ENCODE measurements at places on chromosomes 11 and 22. TPM values are rescaled to one million over a fixed set of nuclear protein-coding genes. Genes with fewer than 3 reads are reported as not detected.

GRCh38 chr11:126782810-126783209, 217.8 kb downstream of the KIRREL3 start:
- DNase-seq = no peak

Gene MIEF1
- 19.1 TPM for total RNA-seq

Gene KCNJ11
- total RNA-seq = 8.9 TPM

DNA sequence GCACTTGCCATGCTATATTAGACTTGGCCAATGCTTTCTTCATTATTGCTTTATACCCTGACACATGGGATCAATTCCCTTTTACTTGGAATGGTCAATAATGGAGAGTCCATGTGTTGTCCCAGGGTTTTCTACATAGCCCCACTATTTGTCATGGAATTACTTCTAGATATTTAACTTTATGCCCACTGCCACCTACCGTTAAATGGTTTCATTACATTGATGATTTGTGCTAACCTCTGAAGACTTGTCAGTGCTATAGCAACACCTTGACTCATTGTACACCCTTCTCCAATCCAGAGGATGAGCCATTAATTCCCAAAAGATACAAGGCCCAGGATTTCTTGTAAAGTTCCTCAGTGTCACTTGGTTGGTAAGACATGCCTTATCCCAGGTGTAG, 31.4 kb upstream of the SLC22A25 start:
- no peak for DNase-seq

DNA sequence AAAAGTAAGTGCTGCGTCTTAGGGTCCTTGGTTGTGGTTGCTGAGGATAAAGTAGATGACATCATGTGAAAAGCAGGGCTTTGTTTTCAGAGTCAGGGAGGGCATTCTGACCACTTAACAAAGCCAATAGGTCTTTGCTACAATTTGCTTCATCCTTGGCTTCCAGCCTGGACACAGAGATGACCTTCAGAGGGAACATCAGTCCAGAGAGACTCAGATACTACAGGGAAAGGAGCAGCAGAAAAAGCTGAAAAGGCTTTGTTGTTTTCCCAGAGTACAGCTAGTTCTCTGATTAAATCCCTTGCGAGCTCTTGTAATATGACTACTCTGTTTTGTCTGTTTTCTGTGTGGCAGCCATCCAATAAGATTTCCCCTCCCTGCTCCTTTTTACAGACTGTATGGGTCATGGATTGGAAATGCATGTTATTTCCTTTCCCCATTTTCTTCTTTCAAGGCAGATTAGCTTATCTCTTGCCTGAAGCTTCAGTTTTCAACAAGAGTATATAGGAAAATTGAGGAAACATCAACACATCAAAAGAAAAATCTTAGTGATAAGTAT, 31.9 kb downstream of the ATG13 start:
- DNase-seq = peak; percentile 84

Gene FAT3
- total RNA-seq = 0.05 TPM

- DNase-seq = peak; percentile 84
These were observed 1.5 kb upstream of the KLHDC7B start for GRCh38 chr22:50544078-50544745.

Gene NLRP10
- total RNA-seq = not detected

Gene DMC1
- 2.1 TPM for total RNA-seq

- no peak for DNase-seq
These were observed 763 bp downstream of the SMIM45 start for GRCh38 chr22:41952713-41953112.

- no peak for DNase-seq
These were observed 68.2 kb upstream of the TIMP3 start for GRCh38 chr22:32733196-32733768.

Gene DEFB131B
- not detected for total RNA-seq

DNA sequence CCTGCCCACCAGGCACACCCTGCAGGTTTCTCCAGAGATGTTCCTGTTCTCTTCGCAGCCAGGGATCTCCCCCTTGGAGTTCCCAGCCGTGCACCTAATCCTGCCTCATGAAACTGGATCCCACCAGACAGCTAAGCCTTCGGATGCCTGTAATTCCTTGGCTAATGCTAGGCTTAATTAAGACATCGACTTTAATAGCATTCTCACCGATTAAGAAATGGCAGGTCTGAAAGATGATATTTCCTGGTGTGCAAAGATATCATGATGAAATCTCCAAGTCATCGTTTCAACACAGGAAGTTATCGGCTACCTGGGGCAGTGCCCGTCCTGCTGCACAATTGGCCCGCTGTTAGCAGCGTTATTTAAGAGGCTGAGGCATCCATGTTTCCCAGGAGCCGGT, 41.5 kb upstream of the CCND1 start:
- DNase-seq = no peak

DNA sequence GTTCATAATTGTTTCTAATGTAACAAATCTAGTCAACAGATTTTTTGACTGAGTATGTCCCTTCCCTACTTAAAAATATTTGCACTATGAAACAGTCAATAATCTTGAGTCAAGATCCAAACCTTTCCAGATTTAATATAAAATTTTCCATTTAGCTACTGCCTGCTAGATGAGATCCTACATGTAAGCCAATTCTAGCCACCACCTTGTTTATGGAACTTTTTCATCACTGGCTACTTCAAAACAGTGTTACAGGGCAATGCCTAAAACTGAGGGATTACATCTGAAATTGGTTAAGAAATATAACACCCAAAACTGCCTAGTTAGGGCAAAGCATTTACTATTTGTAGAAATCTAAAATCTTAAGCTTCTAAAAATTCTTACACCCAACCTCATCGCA, 10.5 kb upstream of the FUT4 start:
- DNase-seq = no peak

DNA sequence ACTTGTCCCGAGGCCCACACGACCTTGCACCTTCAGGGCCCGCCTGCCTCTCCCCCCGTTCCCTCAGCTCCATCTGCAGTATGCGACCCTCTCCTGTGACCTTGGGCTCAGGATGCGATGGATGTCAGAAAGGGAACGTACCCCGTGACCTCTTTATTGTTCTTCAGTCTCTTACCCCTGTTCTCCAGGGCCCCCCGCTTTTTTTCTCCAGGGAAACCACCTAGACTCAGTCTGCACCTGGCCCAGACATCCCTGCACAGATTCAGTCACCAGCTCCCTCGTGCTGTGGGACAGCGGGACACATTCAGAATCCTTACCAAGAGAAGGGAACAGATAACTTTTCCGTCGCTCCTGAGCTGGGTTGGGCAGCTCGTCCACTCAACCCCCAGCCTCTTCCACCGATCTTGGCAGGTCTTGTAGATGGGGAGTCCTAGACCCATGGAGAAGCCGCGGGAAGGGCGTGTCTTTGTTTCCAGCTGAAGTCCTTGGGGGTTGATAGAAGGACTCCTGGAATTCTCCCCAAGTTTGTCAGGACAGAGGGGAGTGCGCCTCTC, 1.4 kb upstream of the PHOX2A start:
- DNase-seq = no peak

DNA sequence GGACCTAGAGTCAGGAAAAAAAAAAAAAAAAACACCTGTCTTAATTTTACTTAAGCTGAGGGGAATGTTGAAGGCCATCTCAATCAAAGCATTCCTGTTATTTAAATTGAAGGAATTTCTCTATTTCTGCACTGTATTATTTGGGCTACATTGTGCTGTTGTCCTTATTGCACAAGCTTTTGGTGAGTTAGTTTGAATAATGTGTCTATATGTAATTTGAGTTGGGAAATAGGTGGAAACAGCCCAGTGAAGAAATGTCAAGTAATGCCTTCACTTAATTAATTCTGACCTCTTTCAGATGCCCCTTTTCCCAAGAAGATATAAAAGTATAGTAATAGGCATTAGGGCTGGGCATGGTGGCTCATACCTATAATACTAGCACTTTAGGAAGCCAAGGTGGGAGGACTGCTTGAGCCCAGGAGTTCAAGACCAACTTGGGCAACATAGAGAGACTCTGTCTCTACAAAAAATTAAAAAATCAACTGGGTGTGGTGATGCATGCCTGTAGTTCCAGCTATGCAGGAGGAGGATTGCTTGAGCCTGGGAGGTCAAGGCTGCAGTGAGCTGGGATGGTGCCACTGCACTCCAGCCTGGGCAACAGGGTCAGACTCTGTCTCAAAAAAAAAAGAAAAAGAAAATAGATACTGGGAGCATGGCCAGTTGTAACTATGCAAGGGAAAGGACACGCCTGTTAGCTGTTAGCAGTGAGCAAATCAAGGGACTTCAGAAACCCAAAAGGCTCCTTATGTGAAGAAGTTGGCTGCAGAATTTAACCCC, 34.9 kb downstream of the OR10A6 start:
- no peak for DNase-seq

GRCh38 chr11:126963603-126964363, 36.8 kb downstream of the KIRREL3 start:
- no peak for DNase-seq

- DNase-seq = peak; percentile 44
These were observed 6.5 kb downstream of the PIM3 start for GRCh38 chr22:49966774-49967705.

- no peak for DNase-seq
These were observed 752.3 kb downstream of the OPCML start for GRCh38 chr11:132780046-132780445.

- no peak for DNase-seq
These were observed 5.2 kb downstream of the CEP164 start for GRCh38 chr11:117332843-117333242.

Gene SLC7A4
- total RNA-seq = not detected

Gene TSPAN18
- total RNA-seq = 90.8 TPM

- no peak for DNase-seq
These were observed 66.9 kb upstream of the CTSC start for GRCh38 chr11:88404391-88404790.

GRCh38 chr11:75468534-75469340, 35.7 kb upstream of the KLHL35 start:
- DNase-seq = peak; percentile 83

DNA sequence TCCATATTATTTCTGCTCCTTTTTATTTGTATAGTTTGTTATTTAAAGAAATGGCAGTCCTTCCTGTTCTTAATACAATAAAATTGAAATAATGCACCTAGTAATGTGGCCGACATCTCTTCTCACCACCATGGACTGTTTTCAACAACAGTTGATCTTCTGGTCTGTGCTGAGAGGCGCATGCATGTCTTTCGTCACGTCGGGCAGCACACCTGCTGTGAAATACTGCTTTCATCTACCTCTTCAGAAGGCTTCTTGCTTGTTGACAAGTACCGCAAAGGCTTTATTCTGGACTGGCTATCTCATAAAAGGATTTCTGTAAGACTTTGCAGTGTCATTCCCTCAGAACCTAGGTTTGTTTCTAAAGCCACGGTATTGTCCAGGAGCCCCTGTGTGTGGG, 13.9 kb upstream of the MYO18B start:
- DNase-seq = no peak

DNA sequence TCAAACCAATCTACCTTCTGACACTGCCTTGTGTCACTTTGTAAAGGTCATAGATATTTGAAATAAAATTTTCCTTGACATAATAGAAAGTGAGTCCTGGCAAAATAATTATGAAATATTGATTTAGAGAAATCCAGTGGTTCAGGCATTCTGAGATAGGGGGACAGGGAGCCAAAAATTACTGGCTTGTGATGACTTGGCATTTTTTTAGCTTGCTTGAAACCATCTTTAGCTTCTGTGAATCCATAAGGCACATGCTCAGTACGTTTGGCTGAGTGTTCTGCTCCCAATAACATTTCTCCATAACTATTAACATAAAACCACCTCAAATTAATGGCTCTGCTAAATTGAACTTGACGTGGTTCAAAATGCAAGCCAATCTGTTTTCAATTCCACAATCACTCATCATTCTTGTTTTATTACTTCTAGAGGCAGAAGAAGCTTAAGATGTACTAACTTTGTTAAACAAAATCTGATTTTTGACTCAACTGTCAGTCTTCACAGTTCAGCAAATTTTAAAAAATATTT, 209.0 kb downstream of the LRRC4C start:
- DNase-seq = no peak

- no peak for DNase-seq
These were observed 106.2 kb downstream of the RASSF10 start for GRCh38 chr11:13115380-13115675.

Gene KRTAP5-7
- total RNA-seq = 0.20 TPM

DNA sequence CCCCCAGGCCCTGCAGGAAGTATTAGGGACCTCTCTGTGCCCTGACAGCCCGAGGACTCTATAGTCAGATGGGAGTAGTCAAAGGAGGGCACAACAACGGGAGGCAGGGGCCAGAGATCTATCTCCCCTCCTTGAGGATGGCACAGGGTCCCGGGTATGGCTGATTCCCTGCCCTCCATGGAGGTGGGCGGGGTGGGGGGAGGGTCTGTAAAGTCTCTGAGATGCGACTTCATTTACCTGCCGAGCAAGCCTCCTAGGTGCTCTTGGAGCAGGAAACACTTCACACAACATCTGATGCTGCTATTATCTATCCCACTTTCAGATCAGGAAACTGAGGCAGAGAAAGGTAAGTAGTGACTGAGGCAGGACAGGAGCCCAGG, 769 bp upstream of the CDC42EP1 start:
- no peak for DNase-seq

All from heart right ventricle (tissue), 16 donors.